ENCODE measurements at places on chromosomes 4 and X.
A peak's percentile ranks its signal among the peaks of the same experiment; 100 is the strongest.

DNA sequence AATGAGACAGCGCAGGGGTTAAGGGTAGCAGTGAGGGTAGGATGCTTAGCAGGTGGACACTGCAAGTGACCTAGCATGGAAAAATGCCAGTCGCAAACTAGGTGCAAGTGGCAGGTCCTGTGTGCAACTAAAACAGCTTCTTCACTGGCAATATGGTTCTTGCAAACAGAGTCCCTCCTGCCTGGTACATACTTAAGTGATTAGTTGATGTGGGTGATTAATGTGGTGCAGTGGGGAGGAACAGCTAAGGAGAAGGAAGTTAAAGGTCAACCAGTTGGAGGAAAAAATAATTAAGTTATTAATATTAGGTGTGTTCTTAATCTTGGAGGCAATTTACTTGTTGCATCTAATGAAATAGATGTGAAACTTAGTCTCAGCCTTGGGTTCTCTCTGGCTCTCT, 121.6 kb upstream of the IGFBP7 start:
- DNase-seq = no peak

DNA sequence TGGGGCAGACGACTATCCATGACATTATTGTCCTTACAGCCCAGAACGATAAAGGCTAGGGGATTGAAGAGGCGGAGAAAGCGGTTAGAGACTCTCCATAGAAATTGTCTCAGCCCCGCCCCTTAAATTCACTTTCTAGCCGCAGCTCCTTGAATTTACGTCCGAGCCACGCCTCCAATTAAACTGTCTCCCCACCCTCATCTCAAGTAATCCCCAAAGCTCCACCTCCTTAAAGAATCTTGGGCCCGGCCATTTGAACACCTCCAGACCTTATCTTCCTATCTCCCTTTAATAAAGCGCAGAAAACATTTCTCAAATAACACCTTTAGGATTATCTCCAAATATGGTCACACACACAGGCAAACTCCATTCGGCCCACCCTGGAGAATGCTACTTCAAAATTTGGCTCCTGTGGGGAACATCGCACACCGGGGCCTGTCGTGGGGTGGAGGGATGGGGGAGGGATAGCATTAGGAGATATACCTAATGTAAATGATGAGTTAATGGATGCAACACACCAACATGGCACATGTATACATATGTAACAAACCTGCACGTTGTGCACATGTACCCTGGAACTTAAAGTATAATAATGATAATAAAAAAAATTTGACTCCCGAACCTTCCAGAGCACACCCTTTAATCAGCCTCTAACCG, 7.2 kb upstream of the MAGIX start:
- peak; percentile 72 for DNase-seq

DNA sequence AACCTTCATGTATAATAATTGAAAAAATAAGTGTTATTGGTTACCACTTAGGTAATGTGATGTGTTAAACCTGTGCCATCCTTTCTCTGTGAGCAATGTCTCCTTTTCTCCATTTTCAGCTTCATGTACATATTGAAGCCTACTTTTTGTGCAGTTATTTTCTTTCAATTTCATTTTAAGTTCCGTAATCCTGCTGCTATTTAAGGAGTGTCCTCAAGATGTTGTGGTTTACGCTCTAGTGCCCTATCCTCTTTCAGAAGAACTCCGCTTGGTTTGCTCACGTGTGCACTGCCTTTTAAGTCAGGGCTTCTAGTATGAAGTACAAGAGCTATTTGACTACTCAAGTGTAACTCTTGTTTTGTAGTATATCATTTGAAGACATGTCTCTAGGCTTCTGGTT, 2253.2 kb upstream of the TENM3 start:
- DNase-seq = peak; percentile 98

DNA sequence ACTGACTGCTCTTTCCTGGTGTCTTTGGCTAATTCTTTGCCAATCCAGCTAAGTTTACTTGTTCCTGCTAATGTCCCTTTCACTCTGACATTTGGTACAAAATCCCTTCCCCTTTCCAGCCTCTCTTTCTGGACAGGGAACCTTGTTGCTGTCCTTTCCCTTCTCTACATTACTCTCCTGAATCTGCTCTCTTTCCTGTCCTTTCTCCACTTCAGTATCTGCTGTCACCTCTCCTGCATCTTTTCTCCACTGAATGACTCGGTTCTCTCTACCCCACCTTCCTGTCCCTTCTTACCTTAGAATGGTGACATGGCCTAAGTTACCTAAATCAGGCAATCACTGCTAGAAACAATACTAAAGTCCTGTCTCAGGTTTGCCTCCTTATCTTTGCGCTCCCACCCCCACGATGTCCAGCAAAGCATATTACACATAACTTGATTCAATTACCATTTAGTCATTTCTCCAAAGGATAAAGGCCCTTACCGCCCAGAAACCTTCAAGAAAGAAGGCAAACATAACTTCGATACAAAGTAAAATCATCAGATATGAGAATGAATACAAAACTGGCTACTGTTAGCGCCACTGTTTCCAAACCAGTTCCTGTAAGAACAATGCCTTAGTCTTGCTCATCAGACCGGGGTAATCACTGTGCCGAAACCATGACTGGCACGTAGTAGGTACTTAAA, 890 bp downstream of the BOD1L1 start:
- DNase-seq = no peak

GRCh38 chr4:1241466-1241935, 7.4 kb downstream of the CTBP1 start:
- no peak for DNase-seq

- DNase-seq = peak; percentile 25
Measured at GRCh38 chrX:54495814-54496516, at the start of gene FGD1. Gene FGD1 (minus strand): TSS chrX:54496234. CDS start chrX:54495432, 802 bp downstream.

GRCh38 chr4:180674619-180675358, 1568.4 kb upstream of the TENM3 start:
- peak; percentile 91 for DNase-seq

DNA sequence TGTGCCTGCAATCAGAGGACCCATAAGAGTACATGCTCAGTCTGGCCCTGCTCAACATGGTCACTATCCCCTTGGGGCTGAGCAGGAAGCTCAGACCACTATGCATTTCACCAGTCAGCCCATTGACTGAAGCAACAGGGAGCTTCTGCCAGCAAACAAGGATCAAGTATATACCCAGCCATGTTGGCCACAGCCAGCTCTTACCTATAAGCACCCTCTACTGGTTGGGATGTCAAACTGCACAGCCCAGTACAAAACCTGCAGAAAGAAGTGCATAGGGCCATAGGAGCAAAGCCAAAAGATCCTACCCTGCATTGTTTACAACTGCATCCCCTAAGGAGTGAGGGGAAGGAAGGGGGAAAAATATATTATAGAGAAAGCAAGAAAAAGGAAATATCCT, 214.4 kb upstream of the CPEB2 start:
- peak; percentile 34 for DNase-seq

DNA sequence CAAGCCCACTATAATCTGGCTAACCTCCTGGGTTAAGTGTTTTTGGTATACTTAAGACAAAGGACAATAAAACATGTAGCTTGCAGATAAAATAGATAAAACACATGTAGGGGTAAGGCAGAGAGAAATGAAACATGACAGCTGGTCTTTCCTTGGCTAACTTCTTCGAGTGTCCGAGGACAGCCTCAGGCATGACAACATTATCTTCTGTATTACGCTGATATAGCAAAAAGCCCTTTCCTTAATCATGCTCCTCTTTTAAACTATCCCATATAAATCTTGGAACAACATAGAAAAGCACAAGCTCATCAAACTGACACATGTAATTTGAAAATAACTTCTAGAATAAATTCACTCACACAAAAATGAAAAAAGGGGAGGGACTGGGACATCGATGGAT, 91.1 kb downstream of the SEL1L3 start:
- DNase-seq = no peak

DNA sequence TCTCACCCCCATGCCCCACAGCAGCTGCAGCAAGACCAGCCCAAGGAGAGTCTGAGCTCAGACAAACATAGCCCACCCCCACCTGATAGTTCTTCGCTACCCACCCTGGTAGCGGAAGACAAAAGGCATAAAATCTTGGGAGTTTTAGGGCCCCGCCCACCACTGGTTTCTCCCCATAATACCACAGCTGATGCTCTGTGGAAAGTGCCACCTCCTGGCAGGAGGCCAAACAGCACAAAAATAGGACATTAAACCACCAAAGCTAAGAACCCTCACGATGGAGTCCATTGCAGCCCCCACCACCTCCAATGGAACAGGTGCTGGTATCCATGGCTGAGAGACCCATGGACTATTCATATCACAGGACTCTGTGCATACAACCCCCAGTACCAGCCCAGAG, 226.7 kb downstream of the SNCA start:
- DNase-seq = no peak

GRCh38 chr4:112515198-112516065, 548 bp downstream of the NEUROG2 start:
- peak; percentile 35 for DNase-seq

- no peak for DNase-seq
Measured at GRCh38 chr4:32002037-32002747, 1282.0 kb downstream of the PCDH7 start.

GRCh38 chr4:155789391-155789790, 30.6 kb downstream of the GUCY1B1 start:
- no peak for DNase-seq

DNA sequence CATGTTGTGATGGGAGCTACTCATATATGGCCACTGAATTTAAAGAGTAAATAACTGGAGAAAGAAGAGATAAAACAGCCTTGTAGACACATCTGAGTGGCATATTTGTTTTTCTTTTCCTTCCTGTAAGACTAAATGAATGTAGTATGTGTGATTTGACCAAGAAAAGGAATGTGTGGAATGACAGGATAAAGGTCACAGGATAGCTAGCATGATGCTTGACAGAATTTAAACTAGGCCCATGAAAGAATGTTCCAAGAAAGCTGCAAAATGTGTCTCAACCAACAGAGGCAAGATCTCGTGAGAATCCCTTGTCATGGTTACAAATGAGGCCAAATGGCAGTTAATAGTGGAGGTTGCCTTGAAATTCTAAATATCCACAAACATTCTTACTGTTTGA, 137.0 kb downstream of the KCNIP4 start:
- no peak for DNase-seq

DNA sequence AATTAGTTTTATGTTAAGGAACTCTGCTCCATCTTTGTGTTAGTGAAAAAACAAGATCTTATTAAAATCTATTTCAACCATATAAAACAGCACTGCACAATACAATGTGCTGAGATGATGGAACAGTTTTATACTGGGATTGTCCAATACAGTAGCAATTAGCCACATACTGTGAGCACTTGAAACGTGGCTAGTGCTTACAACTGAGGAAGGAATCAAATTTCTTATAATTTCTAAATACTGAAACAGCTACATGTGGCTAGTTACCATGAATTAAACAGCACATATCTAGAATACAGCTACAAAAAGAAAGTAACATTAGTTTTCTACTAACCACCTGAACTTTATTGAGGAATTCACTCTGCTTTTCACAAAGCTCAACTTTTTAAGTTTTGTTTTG, 14.7 kb downstream of the NFXL1 start:
- no peak for DNase-seq

DNA sequence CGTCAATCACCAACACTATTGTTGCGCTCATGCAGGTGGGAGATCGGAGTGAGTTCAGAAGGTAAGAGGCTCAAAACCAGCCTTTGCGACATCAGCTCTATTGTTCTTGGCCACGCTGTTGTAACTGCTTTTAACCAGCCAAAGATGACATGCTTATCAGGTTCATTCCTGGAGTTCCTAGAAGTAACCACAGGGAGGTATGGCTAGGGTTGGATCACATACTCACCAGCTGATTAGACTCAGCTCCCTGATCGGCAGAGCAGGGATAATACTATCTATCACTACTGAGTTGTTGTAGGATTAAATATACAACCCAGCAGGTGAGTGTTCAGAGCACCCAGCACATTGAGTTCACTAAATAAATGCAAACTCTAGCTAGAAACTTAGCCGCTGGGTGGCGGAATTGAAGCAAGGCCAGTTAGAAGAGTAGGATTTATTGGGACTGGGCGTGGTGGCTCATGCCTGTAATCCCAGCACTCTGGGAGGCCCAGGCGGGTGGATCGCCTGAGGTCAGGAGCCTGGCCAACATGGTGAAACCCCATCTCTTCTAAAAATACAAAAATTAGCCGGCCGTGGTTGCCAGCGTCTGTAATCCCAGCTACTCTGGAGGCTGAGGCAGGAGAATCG, 12.4 kb downstream of the SLC34A2 start:
- DNase-seq = no peak

GRCh38 chr4:168585168-168586091, 88.6 kb downstream of the PALLD start:
- peak; percentile 4 for DNase-seq

GRCh38 chr4:24659241-24659961, 75.0 kb upstream of the DHX15 start:
- DNase-seq = no peak

DNA sequence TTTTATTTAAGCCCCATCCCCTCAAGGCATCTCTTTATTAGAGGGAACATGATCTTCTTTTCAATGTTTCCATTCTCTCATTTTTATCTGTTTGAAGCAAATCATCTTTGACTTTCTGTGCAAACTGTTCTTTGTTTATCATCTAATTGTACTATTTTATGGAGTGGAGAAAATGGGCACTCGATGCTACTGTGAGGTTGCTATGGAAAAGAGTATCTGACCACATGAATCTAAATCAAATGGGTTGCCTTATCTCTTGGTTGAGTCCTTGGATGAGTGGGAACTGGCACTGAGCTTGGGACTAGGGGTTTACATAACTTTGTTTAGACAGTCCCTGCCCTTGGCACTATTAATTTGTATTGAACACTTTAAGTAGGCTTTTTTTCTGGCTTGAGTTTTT, 9.1 kb downstream of the OCRL start:
- no peak for DNase-seq

- no peak for DNase-seq
Measured at GRCh38 chr4:77800483-77801259, 18.5 kb downstream of the CNOT6L start.

GRCh38 chrX:123833387-123833786, 26.5 kb upstream of the XIAP start:
- DNase-seq = peak; percentile 65

- DNase-seq = no peak
Measured at GRCh38 chr4:87624698-87625097, 16.4 kb downstream of the DSPP start.

GRCh38 chr4:10942156-10942555, 257.6 kb upstream of the CLNK start:
- no peak for DNase-seq

DNA sequence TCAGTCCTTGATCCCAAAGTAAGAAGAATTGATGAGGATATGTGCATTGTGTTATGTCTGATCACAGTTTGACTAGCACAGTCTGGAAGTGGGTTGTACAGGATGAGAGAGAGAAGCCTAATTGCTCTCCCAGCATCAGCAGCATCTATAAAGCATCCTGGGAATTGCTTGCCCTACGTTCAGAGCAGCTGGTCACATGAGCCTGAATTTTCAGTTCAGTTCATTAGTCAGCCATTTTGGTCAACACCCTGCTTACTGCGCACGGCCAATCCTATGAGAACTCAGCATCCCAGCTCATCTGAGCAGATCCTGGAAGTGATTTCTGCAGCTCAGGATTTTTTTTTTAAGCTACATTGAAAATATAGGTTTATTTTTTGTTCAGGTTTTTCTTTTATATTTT, at the start of gene RUFY3:
RUFY3 (plus strand) TSS at position 218 of the 400 bp plus-strand sequence. CDS start 610 bp downstream, outside the sequence.
- no peak for DNase-seq

GRCh38 chrX:44035571-44035970, 62.4 kb upstream of the NDP start:
- no peak for DNase-seq

GRCh38 chrX:77771601-77772000, 14.4 kb downstream of the ATRX start:
- no peak for DNase-seq
